COLO829 (cell line): ENCODE measurements at places on chromosomes 3 and 15.

GRCh38 chr3:197554196-197554561, 1.6 kb downstream of the BDH1 start:
- peak; percentile 23 for DNase-seq

GRCh38 chr3:35707904-35708303, 68.6 kb downstream of the ARPP21 start:
- DNase-seq: no peak

GRCh38 chr3:99601515-99601914, 36.9 kb upstream of the COL8A1 start:
- DNase-seq: no peak

DNA sequence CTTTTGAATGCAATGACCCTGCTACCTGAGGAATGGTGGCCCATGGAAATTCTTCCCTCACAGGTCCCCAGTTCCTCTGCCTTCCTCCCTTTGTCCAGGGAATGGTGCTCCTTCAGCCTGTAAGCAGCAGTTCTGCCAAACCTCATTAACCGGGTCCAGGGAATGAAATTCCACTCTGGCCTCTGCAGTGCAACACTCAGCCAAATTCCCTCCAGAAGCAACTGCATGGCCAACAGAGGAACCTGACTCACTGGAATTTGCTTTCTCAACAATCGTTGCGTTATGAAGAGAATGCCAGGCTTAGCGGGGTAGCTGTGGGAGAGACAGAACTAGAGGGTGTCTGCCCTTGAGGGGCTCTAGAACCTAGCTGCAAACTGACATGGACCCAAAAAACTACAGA, 449.4 kb upstream of the PROK2 start:
- DNase-seq: no peak

DNA sequence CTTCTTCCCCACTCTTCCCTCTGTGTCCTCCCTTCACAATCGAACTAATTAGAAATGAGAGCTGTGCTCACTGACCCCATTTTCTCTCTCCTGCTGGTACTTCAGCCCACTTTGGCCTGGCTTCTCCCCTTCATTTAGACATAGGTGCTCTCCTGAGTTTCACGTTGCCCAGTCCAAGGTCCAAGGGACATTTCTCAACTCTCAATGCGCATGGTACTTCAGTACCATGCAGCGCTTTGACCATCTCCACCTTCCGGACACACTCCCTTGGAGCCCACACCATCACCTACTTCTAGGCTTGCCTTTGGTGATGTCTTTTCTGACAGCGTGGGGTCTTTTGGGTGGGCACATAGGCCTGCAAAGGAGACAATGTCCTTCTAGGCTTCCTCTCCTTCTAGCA, 99.7 kb downstream of the ABHD5 start:
- DNase-seq: no peak

GRCh38 chr3:84096188-84096587, 862.6 kb upstream of the CADM2 start:
- DNase-seq: no peak

DNA sequence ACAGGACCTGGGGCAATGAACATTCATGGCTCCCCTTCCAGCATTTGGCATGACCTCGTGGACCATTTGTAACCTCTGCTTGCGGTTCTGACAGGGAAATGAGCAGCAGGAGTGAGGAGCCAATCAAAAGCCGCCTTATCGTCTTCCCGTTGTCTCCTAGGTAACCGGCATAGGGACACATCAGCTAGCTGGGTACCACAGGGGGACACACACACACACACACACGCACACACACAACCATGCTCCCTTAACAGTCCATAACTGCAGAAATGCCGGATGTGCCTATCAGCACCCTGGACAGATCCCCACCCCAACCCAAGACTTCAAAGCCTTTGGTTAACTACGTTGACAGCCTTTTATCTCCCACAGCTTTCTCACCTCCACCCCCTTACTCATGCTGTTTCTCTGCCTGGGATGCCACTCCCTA, 53.4 kb upstream of the CCDC174 start:
- peak; percentile 34 for DNase-seq

- DNase-seq: no peak
Measured at GRCh38 chr3:123312331-123313265, 110.9 kb downstream of the SEC22A start.

- DNase-seq: no peak
Measured at GRCh38 chr3:22887664-22888291, 315.3 kb upstream of the UBE2E2 start.

DNA sequence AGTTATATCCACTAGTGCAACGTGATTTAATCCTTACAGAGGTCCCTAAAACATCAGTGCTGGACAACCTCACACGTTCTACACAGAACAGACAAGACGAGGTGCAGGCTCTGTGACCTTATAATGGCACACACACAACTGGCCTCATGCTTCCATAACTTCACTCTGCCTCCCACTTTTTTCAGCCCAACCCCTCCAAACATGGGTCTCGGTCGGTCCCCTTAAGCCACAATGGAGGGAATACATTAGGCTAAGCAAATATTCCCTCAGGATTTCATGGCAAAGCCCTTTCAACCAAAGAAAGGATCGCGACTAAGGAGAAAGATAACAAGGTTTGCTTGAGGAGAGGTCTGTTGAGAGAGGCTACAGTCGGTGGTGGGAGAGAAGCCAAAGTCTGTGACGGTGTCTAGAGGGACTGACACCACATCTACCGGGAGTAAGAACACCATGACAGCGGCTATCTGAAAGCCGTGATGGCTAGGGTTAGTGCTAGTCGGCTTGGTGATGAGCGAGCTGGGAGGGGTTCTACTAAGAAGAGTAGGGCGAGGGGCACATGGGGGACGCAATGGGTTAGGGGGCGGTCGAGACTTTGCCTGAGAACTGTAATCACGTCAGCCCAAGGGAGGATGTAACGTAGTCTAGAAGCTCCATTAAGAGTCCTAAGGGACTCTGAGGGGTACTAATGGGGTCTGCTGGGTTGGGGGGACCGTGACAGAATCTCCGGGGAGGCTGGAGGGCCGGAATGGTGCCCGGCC, 1.0 kb downstream of the MYO9A start:
- no peak for DNase-seq

DNA sequence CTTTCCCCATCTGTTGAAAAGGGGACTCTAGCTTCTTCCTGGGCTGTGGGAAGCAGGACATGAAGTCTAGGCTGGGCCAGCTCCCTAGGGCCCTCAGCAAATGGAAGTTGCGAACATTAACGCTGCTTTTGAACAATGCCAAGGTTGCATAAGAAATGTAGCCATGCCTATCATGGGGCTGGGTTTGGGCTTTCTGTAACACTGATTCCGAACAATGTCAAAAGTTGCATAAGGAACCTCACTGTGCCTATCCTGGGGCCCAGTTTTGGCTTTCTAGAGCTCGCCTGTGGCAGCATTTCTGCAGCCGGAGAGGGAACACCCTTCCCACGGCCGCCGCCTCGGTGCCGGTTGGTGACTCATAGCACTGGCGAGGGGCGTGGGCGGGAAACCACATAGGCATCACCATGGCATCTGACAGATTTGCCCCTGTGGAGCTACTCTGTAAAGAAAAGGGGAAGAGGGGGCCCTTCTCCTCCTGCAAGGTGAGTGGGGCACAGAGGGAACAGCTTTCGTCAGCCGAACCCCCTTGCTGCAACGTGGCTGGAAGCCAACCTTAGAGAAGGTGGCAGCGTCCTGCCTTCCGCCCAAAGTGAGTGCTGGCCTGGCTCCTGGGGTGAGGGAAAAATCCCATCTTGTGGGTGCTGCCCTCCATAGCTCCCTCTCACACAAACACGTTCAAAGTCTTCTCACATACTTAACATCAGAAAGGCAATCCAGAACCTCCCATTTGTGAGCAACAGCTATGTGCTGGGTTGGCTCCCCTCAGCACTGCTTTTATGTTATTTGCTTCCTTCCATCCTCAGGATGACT, 46.6 kb upstream of the ATP2B2 start:
- DNase-seq: peak; percentile 78

DNA sequence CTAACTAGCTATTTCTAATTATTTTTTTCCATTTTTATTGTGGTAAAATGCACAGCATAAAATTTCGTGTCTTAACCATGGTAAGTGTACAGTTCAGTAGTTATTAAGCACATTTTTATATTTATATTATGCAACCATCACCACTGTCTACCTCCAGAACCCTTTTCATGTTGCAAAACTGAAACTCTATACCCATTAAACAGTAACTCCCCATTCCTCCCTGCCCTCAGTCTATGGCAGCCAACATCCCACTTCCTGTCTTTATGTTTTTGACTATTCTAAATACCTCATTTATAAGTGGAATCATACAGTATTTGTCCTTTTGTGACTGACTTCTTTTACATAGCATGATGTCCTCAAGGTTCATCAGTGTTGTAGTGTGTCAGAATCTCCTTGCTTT, 25.5 kb downstream of the SLC35A5 start:
- DNase-seq: no peak

- DNase-seq: peak; percentile 58
Measured at GRCh38 chr15:76185716-76186115, 125.6 kb downstream of the ETFA start.

GRCh38 chr3:101845425-101845824, 3.9 kb upstream of the NFKBIZ start:
- DNase-seq: no peak

GRCh38 chr15:99719096-99719541, 14.1 kb downstream of the LYSMD4 start:
- no peak for DNase-seq

- no peak for DNase-seq
Measured at GRCh38 chr15:80615783-80616391, 79.2 kb upstream of the ABHD17C start.

- DNase-seq: no peak
Measured at GRCh38 chr15:41512512-41512939, 1.1 kb downstream of the LTK start.

- DNase-seq: no peak
Measured at GRCh38 chr3:58627941-58628340, 38.6 kb downstream of the FAM3D start.

DNA sequence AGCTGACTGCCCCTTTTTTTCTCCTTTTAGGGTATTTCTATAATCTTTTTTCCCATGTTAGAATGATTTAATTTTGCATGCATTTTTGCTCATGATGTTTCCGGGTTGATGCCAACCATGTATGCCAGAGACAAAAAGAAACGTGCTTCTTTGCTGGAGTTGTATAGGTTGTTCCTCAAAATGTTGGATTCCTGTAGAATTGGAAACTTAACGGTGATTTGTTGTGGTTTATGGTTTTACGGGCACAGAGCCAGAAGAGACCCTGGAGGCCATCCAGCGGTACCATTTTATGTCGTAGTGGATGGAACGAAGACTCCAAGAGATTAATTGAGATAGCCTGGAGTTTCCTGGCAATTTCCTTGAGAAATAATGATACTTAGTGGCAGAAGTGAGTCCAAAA, 481.5 kb upstream of the RGMA start:
- DNase-seq: no peak

DNA sequence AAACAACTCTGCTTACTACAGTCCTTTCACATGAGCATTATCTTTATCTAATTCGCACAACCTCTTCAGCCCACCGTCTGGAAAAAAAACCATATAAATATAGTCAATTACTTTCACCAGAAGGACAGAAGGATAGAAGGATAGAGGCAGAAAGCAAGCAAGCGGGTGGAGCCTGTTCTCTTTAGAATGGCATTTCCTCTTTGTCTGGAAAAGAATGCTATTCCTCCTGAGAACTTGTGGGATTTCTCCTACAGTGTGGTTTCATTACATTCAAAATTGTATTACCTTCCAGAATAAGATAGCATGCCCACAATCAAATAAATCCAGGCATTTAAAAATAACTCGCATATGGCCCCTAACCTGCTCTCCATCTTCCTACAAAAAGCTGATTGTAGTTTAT, 23.1 kb downstream of the SLC30A4 start:
- DNase-seq: no peak

GRCh38 chr15:96882121-96882772, 551.7 kb downstream of the NR2F2 start:
- peak; percentile 78 for DNase-seq

- DNase-seq: no peak
Measured at GRCh38 chr3:141789281-141789680, 26.1 kb downstream of the GRK7 start.

DNA sequence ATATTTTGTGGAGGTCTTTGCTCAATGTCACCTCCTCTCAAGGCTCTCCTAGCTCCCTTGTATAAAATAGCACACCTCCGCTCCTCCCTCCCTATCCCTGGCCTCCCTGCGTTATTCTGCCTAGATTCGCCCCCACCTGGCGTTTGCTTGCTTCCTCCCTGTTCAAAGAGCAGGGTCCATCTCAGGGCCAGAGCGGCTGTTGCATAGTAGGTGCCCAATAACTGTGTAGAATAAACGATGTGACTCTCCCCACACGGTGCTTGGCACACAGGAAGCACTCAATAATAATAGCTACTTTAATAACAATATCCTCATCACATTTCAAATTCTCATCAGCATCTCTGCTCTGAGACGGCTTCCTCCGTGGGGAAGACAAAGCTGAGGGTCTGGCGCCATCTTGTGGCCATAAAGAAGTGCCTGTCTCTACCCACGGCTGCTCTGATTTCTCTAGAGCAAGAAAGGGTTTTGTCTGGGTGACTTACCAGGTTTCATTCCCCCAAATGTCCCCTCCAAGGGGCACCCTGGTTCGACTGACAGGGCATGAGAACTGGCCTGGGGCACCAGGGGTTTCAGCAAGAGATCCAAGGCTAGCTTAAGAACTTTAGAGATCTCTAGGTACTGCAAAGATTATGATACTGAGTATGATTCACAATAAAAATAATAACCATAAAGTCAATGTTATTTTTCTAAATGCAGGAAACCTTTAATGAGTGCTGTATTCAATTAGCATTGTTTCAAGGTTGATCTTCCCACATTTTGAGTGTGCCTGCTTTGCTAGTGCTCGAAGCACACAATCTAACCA, 16.1 kb downstream of the CD276 start:
- no peak for DNase-seq

DNA sequence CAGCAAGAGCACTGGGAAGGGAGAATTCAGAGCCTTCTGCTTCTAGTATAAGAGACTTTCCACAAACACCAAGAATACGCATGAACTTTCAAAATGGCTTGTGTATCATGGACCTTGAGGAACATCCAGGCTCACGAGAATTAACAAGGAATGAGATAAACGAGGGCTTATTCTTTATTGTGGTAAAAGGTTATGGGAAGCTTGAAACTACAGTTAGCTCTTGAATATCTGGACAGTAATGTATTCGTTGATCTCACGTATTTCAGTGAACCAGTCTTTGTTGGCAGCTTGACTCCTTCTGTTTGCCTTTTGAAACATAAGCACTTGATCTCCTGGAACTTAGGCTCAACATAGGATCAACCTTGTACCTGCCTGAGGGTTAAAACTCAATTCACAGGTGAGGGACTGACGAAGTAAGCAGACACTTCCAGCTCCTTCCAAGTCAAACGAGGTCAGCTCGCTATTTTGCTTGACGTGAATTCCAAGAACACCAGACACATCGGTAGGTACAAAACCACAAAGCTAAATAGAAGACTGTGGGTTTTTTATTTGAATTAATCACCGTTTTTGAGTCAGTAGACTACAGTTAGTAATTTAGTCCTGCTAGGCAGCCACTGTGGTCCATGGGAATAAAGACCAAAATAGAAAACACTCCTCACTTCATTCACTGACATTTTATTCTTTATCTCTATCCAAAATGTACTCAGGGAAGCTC, 30.8 kb downstream of the GALNT15 start:
- no peak for DNase-seq

- peak; percentile 67 for DNase-seq
Measured at GRCh38 chr3:53195602-53196574, 34.9 kb downstream of the PRKCD start.
